ENCODE measurements at places on chromosomes 3 and 15.
A peak's percentile ranks its signal among the peaks of the same experiment; 100 is the strongest.

GRCh38 chr3:180175572-180175971, 138.8 kb upstream of the PEX5L start:
- no peak for DNase-seq

- DNase-seq = no peak
These were observed 36.2 kb upstream of the FNDC3B start for GRCh38 chr3:172003146-172003545.

DNA sequence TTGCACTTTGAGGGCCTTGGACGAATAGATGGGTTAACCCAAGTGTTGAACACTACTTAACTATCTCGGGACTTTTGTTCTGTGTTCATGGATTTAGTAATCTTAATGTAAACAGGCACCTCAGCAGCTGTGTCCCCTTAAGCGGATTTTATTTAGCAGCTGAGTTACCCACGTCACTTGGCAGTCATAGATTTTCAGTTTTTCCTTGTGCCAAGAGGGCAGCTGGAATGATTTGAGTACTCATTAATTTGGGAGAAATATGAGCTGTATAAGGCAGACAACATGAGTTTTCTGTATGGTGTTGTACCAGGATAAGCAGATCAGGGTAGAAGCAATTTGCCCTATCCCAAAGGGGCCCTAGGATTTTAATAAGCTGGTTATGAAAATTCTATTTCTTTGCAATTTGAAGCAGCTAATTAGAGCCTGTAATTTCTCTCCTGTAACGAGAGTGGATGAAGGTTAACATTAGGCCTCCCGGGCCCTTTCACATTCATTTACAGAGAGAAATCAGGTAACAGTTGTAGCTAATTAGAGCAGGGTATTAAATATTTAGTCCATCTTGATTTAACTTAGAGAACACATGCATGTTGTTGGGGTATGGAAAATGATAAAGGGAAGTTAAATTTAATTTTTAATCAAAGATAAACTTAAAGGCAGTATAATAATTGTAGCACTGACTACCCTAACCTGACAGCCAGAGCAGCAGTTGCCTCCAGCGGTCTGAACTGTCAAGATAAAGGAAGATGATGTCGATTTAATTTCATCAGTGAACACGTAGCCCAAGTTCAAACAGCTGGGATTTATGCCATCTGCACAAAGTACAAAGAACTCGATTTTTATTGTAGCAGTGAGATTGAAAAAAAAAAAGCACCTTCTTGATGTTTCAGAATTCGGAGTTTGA, 194.5 kb downstream of the LRTM1 start:
- peak; percentile 53 for DNase-seq

- DNase-seq = no peak
These were observed 380.9 kb upstream of the RARB start for GRCh38 chr3:25046911-25047771.

- no peak for DNase-seq
These were observed 1.8 kb downstream of the DAPK2 start for GRCh38 chr15:64044300-64045100.

DNA sequence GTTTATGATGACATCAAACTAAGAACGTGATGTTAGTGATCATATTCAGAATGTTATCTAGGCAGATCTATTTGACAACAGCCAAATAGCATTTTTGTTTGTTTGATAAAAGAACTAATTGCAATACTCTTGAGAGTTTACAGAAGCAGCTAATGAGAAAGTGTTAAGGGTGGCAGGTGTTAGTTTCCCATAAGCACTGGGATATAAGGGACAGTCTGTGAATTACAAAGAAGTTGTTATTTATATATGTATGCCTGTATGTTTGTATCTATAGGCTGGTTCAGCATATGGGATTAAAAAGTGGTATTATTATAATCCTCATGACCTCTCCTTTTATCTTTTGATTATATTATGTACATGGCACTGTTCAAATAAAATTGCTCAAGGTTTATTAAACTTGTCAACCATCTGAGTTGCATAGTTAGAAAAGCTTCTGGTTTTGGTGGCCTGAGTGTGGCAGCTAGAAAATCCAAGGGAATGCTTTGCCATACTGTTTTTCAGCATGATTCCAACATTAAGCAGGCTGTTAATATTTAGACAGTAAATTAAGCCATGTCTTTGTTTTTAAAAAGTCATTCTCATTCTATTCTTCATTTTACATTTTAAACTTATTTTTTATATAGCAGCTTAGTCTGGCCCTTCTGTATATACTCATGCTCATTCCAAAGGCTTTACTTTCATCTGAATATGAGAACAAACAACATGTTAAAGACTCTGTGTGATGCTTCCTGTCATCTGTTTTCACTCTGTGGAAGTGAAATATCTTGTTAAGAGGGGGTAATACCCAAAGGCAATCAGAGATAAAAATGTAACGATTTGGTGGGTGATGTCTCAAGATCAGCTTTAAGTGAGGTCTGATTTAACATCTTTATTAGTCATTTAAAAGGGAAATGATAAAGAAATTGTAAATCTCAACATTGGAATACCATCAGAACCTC, 13.1 kb downstream of the ROBO2 start:
- DNase-seq = no peak

- DNase-seq = no peak
These were observed 26.7 kb downstream of the SCG3 start for GRCh38 chr15:51708013-51708412.
